ENCODE measurements at places on chromosomes 1 and 21. TPM values are rescaled to one million over a fixed set of nuclear protein-coding genes. Genes with fewer than 3 reads are reported as not detected.

FMO2 gene
- 375 TPM for total RNA-seq

ADGRL4 gene
- total RNA-seq = 15.8 TPM

TFF2 gene
- 17.0 TPM for total RNA-seq

LCE1F gene
- total RNA-seq = not detected

GRCh38 chr1:41358131-41359021, 2.9 kb upstream of the FOXO6 start:
- H3K27me3 ChIP-seq = no peaks in the 10 kb centered on the region
- DNase-seq = no peak
- no peak overlapping the region for H3K4me3 ChIP-seq
- no peaks in the 10 kb centered on the region for H3K36me3 ChIP-seq

GRCh38 chr1:235313262-235313661, 14.7 kb downstream of the ARID4B start:
- no peak for DNase-seq

- peaks cover 2% of the 10 kb centered on the region for H3K4me1 ChIP-seq
- no peak overlapping the region for H3K27ac ChIP-seq
- H3K36me3 ChIP-seq = no peaks in the 10 kb centered on the region
- no peak for DNase-seq
These were observed 4.1 kb downstream of the LRRIQ3 start for GRCh38 chr1:74193908-74194307.

DNA sequence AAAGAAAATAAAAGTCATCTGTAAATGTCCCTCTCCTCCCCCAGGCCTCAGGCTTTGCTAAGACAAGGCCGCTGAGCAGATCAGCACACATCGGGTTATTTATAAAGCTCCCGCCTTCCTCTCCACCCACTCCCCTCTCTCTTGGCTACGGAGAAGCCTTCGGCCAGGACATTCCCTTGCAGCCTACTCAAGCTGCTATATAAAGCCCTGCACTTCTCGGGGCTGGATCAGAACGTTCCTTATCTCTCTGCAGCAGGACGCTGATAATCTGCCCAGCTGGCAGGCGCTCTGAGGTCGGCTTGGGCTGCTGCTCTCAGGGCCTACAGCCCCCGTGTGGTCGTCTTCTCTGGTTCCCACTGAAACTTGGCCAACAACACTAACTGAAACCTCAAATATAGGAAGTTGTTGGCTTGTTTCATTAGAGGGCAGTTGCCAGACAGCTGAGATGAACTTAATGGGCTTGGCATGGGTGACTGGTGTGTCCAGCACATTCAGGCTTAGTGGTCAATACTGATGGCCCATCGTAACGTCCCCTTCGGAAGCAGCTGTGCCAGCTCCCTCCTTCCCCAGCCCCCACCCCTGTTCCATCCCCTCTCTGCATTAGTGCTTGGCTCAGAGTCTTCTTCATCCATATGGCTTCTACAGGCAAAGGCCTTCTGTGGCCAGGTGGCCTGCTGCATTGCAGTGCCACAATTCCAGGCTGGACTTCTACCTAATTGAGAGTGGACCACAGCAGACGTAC, 64.6 kb downstream of the IER5 start:
- no peaks in the 10 kb centered on the region for H3K36me3 ChIP-seq
- H3K4me1 ChIP-seq = peaks cover 29% of the 10 kb centered on the region
- DNase-seq = peak; percentile 74
- H3K4me3 ChIP-seq = peak overlapping the region; percentile 45
- H3K27me3 ChIP-seq = no peaks in the 10 kb centered on the region

- no peak overlapping the region for H3K27ac ChIP-seq
- H3K27me3 ChIP-seq = no peaks in the 10 kb centered on the region
- peaks cover 23% of the 10 kb centered on the region for H3K4me1 ChIP-seq
- no peak overlapping the region for H3K4me3 ChIP-seq
- no peaks in the 10 kb centered on the region for H3K36me3 ChIP-seq
These were observed 2.5 kb downstream of the UCK2 start for GRCh38 chr1:165829888-165830287.

GRCh38 chr21:29245104-29245643, 53.5 kb upstream of the BACH1 start:
- no peak for DNase-seq
- no peaks in the 10 kb centered on the region for H3K4me1 ChIP-seq
- no peak overlapping the region for H3K4me3 ChIP-seq
- no peaks in the 10 kb centered on the region for H3K36me3 ChIP-seq
- no peak overlapping the region for H3K27ac ChIP-seq

GRCh38 chr1:17277511-17278159, 28.7 kb downstream of the PADI3 start:
- H3K4me1 ChIP-seq = no peaks in the 10 kb centered on the region
- no peak overlapping the region for H3K27ac ChIP-seq
- H3K4me3 ChIP-seq = no peak overlapping the region
- H3K27me3 ChIP-seq = no peaks in the 10 kb centered on the region

- H3K4me3 ChIP-seq = no peak overlapping the region
- no peak overlapping the region for H3K27ac ChIP-seq
- DNase-seq = no peak
- H3K4me1 ChIP-seq = no peaks in the 10 kb centered on the region
- no peaks in the 10 kb centered on the region for H3K36me3 ChIP-seq
These were observed 144.1 kb downstream of the CDC42BPA start for GRCh38 chr1:227174164-227174563.

GRCh38 chr1:50976111-50976889, 6.3 kb downstream of the CDKN2C start:
- H3K27ac ChIP-seq = peak overlapping the region; percentile 97
- H3K4me1 ChIP-seq = peaks cover 11% of the 10 kb centered on the region
- no peak for DNase-seq
- H3K36me3 ChIP-seq = no peaks in the 10 kb centered on the region
- H3K27me3 ChIP-seq = no peaks in the 10 kb centered on the region

- no peaks in the 10 kb centered on the region for H3K36me3 ChIP-seq
- no peaks in the 10 kb centered on the region for H3K27me3 ChIP-seq
- no peak for DNase-seq
- no peak overlapping the region for H3K27ac ChIP-seq
- H3K4me1 ChIP-seq = peaks cover 13% of the 10 kb centered on the region
These were observed 8.0 kb upstream of the GUCA2A start for GRCh38 chr1:42172381-42173133.

DNA sequence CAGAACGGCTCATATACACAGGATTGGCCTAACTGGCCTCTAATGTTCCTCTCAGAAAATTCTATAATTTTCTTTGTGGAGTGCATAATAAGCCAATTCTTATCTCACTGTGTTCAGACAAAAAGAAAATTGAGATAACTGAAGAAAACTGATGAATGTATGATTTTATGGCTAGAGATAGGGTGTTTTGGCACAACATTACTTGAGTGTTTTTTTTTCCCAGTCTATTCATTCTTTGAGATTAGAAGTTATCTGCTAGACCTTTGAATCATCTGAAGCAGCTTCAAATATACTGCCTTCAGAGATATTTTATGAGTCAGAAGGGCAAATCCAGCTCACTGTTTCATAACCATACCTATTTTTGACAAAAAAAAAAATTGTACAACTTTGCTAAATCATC, 85.6 kb downstream of the VAV3 start:
- H3K27ac ChIP-seq = no peak overlapping the region
- H3K4me1 ChIP-seq = no peaks in the 10 kb centered on the region
- H3K36me3 ChIP-seq = no peaks in the 10 kb centered on the region
- no peak for DNase-seq
- H3K4me3 ChIP-seq = no peak overlapping the region

DNA sequence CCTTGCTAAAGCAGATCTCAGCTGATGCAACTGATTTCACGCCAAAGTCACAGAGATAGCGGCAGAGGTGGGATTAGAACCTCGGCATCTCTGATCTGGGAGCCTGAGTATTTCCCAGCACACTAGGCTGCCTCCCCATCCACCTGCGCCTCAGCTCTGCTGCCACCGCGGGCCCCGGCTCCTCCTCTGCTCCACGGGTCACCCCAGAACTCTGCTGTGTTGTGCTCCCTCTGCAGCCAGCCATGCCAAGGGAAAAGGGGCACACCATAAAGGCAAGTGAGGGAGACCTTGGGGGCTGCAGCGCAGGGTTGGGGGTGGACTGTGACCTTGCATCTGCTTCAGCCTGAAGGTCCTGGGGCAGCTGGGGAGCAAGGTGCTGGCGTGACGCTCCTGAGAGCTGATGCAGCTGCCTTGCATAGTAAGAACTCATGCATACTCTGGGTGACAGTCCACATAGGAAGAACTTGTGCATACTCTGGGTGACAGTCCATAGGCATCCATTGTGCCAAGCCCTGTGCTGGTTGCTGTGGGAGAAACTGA, 68.7 kb downstream of the MAN1C1 start:
- no peak overlapping the region for H3K27ac ChIP-seq
- no peak overlapping the region for H3K4me3 ChIP-seq
- no peaks in the 10 kb centered on the region for H3K4me1 ChIP-seq
- H3K27me3 ChIP-seq = no peaks in the 10 kb centered on the region
- H3K36me3 ChIP-seq = no peaks in the 10 kb centered on the region
- no peak for DNase-seq
